ENCODE measurements at places on chromosomes 7 and 10.

- no peak overlapping the region for H3K4me3 ChIP-seq
- peaks cover 71% of the 10 kb centered on the region for H3K4me1 ChIP-seq
- no peaks in the 10 kb centered on the region for H3K27me3 ChIP-seq
- no peaks in the 10 kb centered on the region for H3K36me3 ChIP-seq
- DNase-seq = no peak
- H3K27ac ChIP-seq = peak overlapping the region; percentile 31
Observed at GRCh38 chr7:130273933-130274255, 7.2 kb downstream of the CPA2 start.

- no peaks in the 10 kb centered on the region for H3K36me3 ChIP-seq
- DNase-seq = no peak
- H3K27ac ChIP-seq = no peak overlapping the region
- H3K27me3 ChIP-seq = no peaks in the 10 kb centered on the region
Observed at GRCh38 chr7:41756650-41757182, 53.8 kb upstream of the INHBA start.

DNA sequence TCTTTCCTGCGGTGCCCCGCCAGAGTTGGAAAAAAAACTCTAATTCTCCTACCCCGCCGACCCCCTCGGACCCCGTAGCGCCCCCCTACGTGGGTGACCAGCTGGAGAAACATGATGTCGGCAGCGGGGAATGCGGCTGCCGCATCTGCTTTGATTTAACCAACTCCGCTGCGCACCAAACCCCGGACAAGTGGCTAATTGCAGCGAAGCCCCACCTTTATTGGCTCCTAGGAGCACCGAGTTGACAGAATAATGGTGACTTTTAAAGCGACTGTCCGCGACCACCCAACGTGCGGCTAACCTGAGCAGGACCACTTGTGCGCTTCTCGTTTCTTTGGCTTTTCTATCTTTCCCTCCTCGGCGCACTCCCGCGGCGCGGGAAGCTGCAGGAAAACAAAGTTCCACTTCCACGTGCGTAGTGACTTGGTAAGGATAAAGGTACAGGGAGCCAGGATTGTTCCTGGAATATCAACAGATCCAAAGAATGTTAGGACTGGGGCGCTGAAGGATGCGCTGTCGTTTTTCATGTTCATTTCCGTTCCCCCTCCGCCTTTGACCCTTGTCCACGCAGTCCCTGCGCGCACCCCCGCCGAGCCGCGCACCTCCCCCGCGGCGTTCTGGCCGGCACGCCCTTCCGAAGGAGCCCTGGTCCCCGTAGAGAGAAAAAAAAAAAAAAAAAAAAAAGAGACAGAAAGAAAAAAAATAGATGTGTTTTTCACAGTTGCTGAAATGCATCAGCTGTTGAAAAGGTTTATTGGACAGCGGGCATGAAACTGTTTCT is 1.4 kb downstream of the WNT16 start:
- H3K4me1 ChIP-seq = peaks cover 15% of the 10 kb centered on the region
- H3K27ac ChIP-seq = no peak overlapping the region
- H3K36me3 ChIP-seq = no peaks in the 10 kb centered on the region
- DNase-seq = peak; percentile 24

GRCh38 chr7:129466796-129467195 is 32.6 kb downstream of the STRIP2 start:
- H3K27me3 ChIP-seq = no peaks in the 10 kb centered on the region
- no peak overlapping the region for H3K27ac ChIP-seq
- H3K36me3 ChIP-seq = peaks cover 9% of the 10 kb centered on the region
- DNase-seq = peak; percentile 72

DNA sequence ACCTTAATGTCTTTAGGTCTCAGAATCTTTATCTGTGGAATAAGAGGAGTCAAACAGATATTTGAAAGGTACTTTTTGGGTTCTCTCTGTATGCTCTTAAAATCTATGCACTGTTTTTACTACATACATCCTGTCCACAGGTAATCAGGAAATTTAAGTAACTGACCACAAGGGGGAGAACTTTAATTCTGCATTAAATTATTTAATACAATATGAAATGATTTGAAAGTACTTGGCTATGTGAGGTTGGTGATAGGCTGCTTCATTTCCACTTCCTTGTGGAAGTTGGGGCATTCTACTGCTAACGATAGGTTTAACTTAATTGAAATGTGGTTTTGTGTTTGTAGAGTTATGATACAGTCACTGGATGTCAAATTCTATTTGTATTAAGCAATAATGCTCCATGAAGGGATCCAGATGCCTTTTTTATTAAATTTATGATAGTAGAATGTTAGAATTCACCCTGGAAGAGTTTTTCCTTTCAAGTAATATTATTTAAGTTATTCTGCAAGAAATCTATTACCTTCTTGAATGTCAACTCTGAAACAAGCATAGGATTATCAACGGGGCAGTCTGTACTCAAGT is 6.0 kb downstream of the TEX47 start:
- H3K36me3 ChIP-seq = no peaks in the 10 kb centered on the region
- H3K27me3 ChIP-seq = peaks cover 2% of the 10 kb centered on the region
- peak; percentile 37 for DNase-seq
- H3K4me1 ChIP-seq = no peaks in the 10 kb centered on the region
- H3K4me3 ChIP-seq = no peak overlapping the region
- H3K27ac ChIP-seq = no peak overlapping the region

- no peak overlapping the region for H3K27ac ChIP-seq
- peaks cover 40% of the 10 kb centered on the region for H3K4me1 ChIP-seq
- H3K36me3 ChIP-seq = no peaks in the 10 kb centered on the region
- no peaks in the 10 kb centered on the region for H3K27me3 ChIP-seq
- peak; percentile 29 for DNase-seq
Observed at GRCh38 chr7:34158368-34159153, 253.2 kb downstream of the BMPER start.

DNA sequence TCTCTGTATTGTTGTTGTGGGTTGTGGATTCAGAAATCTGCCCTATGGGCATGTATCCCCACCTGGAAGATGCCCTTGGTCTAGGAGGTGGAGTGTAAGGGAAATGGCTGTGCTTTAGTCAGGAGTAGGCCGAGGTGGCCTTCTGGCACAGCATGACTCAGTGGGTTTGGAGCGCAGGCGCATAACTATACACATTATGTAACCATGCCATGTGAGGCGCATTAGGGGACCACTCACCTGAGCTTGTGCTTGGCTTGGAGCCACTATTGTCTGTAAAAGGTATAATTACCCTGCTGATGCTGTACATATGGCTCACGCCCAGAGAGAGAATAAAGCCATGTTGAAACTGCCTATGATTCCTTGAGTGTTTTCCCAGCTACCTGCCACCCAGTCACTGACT is 20.6 kb upstream of the ADAMTS14 start:
- H3K27ac ChIP-seq = no peak overlapping the region
- H3K4me1 ChIP-seq = no peaks in the 10 kb centered on the region
- H3K27me3 ChIP-seq = no peaks in the 10 kb centered on the region
- no peaks in the 10 kb centered on the region for H3K36me3 ChIP-seq
- no peak for DNase-seq

DNA sequence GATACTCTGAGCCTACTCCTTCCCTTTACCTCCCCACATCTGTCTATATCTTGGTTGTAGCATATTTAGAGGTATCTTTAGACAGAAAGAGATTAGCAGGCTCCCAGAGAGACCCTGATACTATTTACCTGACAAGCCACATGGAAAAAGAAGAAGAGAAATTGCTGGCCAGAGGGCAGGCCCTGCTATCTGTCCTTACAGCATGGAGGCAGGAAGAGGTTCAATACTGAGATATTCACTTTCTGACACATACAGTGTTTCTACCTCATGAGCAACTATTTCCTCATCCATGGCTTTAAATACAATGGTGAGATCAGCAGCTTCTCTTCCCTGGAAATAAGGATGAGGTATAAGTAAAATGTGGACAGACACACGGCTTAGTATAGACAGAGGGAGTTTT is 33.9 kb upstream of the TSPAN13 start:
- no peak for DNase-seq
- H3K27ac ChIP-seq = peak overlapping the region; percentile 20
- peaks cover 26% of the 10 kb centered on the region for H3K4me1 ChIP-seq
- H3K4me3 ChIP-seq = no peak overlapping the region
- H3K36me3 ChIP-seq = no peaks in the 10 kb centered on the region

- no peak for DNase-seq
- no peaks in the 10 kb centered on the region for H3K4me1 ChIP-seq
- no peak overlapping the region for H3K4me3 ChIP-seq
- H3K27me3 ChIP-seq = no peaks in the 10 kb centered on the region
Observed at GRCh38 chr10:94430701-94431100, 28.4 kb downstream of the TBC1D12 start.

- H3K4me3 ChIP-seq = no peak overlapping the region
- H3K36me3 ChIP-seq = no peaks in the 10 kb centered on the region
- no peaks in the 10 kb centered on the region for H3K27me3 ChIP-seq
- no peak for DNase-seq
- no peak overlapping the region for H3K27ac ChIP-seq
Observed at GRCh38 chr10:83764666-83765065, 374.6 kb upstream of the GHITM start.

- H3K36me3 ChIP-seq = no peaks in the 10 kb centered on the region
- H3K27me3 ChIP-seq = peaks cover 8% of the 10 kb centered on the region
- no peaks in the 10 kb centered on the region for H3K4me1 ChIP-seq
- no peak overlapping the region for H3K27ac ChIP-seq
Observed at GRCh38 chr10:118563373-118563890, 32.0 kb downstream of the PRLHR start.

DNA sequence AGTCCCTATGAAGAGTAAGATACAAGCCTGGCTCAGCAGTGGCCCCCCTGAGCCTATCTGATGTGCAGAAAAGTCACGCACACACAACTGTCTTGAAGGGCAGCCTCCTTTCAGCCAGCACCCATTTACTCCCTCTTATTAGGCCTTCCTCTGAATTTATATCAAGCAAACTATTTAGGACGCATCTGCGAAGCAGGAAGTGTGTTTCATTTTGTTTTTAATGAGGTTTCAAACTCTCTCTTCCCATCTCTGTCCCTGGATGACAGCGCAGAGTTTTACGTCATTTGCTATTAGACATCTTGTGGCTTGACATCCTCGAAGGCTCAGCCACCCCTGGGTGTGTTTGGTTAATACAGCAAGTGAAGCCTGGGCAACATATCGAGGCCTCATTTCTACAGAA is 79.5 kb downstream of the CUX1 start:
- peaks cover 43% of the 10 kb centered on the region for H3K4me1 ChIP-seq
- no peak overlapping the region for H3K4me3 ChIP-seq
- H3K36me3 ChIP-seq = no peaks in the 10 kb centered on the region
- H3K27me3 ChIP-seq = no peaks in the 10 kb centered on the region
- no peak overlapping the region for H3K27ac ChIP-seq

DNA sequence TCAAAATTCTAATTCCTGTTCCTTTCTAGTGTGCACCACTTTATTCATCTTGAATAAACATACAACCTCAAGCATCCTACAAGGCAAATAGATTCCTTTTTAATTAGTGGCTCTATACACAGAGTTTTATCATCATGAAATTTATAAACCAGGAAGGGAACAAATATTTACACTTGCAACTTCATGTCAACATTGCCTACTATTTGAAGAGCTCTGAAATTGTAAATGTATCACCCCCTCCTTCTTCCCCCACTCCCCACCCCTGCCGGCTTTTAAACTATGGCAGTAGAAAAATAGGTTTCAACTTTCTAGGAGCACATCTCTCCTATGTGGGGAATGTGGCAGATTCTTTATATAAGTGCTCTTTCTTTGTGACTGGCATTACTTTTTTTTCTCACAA is 49.6 kb downstream of the KAT6B start:
- no peak for DNase-seq
- H3K27me3 ChIP-seq = no peaks in the 10 kb centered on the region
- H3K27ac ChIP-seq = no peak overlapping the region
- H3K4me3 ChIP-seq = no peak overlapping the region

DNA sequence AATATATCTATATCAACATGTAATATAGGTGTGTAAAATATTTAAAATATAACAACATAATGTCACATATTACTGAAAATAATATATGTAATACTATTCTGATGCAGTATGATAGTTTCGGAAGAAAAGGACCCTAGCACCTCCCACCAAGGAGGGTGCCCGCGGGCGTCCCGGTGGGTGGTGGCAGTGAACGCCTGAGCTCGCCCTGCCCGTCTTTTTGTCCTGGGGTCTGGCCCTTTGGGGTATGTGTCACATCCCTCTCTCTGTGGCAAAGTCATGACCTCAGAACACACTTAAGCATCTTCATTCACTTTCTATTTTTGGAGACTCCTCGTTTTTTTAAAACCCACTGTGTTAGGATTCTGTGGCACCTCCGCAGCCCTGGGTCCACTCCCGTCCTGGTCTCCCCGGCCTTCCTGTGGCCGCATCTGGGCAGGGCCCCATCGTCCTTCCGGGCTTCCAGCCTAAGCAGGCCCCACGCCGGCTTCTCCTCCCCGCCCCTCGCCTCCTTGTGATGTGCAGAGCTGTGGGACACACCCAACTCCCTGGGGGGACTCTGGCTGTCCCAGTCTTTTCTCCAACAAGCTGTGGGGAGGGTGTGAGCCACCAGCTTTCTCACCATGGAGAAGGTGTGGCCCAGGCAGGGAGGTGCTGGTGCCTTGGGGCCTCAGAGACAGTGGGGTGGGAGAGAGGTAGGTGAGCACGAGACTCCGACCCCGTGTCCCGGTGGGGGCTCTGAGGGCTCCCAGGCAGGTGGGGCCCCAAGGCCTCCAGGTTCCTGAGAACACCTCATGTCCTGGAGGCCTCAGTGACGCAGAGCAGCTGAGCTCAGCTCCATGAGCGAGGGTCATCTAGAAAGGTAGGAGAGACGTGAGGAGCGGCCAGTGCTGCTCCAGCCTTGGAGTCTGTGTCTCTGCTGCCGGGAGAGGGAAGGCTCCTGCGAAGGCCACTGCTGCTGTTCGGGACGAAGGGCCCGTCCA is 16.5 kb downstream of the PWWP2B start:
- peaks cover 4% of the 10 kb centered on the region for H3K36me3 ChIP-seq
- no peak for DNase-seq
- peaks cover 30% of the 10 kb centered on the region for H3K4me1 ChIP-seq
- no peak overlapping the region for H3K4me3 ChIP-seq

DNA sequence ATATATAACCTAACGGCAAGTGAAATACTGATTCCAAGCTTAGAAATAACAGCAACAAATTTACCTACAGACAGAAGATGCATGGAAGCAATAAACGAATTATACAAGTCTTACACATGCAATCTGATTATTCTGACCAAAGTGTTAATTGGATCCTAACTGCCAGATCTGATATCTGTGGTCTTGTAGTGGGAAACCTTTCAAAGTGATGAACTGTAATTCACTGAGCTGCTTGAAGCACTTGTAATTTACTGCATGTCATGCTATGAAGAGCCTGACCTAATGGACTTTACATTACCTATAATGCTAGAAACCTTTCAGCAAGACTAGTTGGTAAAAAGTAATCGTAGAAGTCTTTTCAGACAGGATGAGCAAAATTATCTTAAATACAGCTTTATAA is 205.6 kb downstream of the FOXP2 start:
- H3K4me1 ChIP-seq = no peaks in the 10 kb centered on the region
- DNase-seq = no peak
- H3K27me3 ChIP-seq = peaks cover 49% of the 10 kb centered on the region
- no peak overlapping the region for H3K27ac ChIP-seq

DNA sequence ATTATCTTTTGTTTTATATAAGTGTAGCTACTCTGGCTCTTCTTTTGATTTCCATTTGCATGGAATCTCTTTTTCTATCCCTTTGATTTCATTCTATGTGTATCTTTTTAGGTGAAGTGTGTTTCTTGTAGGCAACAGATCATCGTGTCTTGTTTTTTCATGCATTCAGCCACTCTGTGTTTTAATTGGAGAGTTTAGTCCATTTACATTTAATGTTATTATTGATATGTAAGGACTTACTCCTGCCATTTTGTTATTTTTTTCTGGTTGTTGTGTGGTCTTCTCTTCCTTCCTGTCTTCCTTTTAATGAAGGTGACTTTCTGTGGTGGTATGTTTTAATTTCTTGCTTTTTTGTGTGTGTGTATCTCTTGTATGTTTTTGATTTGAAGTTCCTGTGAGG is 81.6 kb downstream of the BBS9 start:
- H3K36me3 ChIP-seq = no peaks in the 10 kb centered on the region
- H3K27ac ChIP-seq = no peak overlapping the region
- no peak overlapping the region for H3K4me3 ChIP-seq
- no peaks in the 10 kb centered on the region for H3K4me1 ChIP-seq
- no peak for DNase-seq
- no peaks in the 10 kb centered on the region for H3K27me3 ChIP-seq

Measured in A673 (cell line).